ENCODE measurements at places on chromosomes 2 and 18.
A peak's percentile ranks its signal among the peaks of the same experiment; 100 is the strongest.

DNA sequence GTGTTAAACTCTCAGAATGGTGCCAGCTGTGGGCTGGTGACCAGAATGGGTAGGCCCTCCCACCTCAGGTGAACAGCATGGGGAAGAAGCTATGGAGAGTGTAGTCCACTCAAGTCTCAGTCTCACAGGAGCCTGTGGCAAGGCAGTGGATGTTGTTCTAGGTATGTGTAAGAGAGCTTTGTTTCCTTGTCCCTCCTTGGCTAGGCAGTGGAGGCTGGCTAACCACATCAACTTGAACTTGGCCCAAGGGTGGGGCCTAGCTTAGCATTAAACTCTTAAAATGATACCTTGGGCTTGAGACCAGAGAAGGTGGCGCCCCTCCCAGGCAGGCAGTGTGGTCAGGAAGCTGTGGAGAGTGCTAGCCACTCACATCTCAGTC, 53.2 kb upstream of the SLC4A10 start:
- no peak for DNase-seq

DNA sequence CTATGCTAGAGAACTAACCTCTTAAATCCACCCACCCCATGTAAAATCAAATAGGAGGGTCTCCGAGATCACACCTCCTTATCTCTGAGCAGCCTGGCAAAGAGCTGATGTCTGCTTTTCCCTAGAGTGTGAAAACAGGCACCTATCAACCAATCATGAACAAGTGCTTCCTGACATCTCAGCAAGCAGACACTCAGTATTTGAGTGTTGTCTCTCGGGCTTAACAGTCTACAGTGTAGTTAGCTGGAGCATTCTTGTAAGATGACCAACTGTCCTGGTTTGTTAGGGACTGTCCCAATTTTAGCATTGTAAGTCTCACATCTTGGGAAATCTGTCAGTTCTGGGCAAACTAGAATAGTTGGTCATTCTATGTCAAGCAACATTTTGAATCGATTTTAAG, 26.4 kb downstream of the MARCHF4 start:
- DNase-seq, result no peak

DNA sequence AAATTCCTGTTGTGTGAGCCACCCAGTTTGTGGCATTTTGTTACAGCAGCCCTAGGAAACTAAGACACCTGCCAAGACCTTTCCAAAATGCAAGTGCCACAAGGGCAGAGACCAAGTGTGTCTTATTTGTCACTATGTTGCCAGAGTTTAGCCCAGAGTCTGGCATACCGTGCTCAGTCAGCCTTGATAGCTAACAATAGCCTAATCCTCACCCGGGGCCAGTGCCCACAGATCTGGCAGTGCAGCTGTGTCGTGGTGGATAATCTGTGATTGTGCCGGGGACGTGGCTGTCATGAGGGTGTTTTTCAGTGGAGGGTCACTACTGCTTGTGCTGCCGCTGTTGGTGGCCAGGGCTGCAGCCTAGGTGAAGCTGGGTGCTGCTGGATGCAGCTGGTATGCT, 53.5 kb downstream of the MEP1B start:
- DNase-seq, result no peak

DNA sequence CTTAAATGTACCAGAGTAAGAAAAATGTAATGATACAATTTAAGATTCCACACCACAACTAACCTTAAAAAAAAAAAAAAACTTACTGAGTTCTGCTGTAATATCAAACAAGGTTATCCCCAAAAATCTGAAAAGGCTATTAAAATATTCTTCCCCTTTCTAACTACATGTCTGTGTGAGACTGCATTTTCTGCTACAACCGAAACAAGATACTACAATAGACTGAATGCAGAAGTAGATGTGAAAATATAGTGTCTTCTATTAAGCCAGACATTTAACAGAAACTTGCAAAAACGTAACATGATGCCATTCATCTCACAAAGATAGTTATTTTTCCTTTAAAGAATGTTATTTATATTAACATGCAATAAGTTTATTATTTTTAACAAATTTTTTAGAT, 16.2 kb downstream of the SS18 start:
- DNase-seq, result no peak

- no peak for DNase-seq
These were observed 33.3 kb downstream of the RAB31 start for GRCh38 chr18:9741406-9741792.

GRCh38 chr2:3343012-3343411, 34.6 kb downstream of the EIPR1 start:
- no peak for DNase-seq

DNA sequence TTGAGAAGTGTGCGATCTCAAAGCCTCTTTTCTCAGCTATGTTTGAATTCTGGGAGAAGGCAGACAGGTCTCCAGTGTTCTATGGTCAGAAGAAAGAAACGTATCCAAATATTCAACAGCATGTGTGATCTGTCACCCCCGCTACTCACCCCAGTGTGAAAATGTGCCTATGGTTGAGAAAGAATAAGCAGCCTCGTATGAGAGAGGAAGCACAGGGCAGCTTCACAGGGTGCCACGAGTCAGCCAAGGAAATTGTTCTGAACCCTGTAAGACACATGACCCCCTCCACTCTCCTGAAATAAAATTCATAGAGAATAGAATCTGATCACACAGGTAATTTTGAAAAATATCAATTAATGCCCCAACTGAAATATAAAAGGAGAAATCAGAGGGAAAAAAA, 8.0 kb upstream of the SF3B1 start:
- DNase-seq, result peak; percentile 42

DNA sequence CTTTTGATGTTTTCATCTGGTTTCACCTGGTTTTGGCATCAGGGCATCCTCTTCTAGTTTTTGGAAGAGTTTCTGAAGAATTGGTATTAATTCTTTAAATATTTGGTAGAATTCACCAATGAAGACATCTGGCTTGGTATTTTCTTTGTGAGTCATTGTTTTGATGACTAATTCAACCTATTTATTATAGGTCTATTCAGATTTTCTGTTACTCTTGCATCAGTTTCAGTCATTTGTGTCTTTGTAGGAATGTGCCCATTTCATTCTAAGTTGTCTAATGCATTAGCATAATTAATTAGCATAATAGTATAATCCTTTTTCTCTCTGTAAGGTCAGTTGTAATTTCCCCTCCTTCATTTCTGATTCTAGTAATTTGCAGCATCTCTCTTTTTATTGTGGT, 8.0 kb downstream of the GNLY start:
- DNase-seq, result no peak

DNA sequence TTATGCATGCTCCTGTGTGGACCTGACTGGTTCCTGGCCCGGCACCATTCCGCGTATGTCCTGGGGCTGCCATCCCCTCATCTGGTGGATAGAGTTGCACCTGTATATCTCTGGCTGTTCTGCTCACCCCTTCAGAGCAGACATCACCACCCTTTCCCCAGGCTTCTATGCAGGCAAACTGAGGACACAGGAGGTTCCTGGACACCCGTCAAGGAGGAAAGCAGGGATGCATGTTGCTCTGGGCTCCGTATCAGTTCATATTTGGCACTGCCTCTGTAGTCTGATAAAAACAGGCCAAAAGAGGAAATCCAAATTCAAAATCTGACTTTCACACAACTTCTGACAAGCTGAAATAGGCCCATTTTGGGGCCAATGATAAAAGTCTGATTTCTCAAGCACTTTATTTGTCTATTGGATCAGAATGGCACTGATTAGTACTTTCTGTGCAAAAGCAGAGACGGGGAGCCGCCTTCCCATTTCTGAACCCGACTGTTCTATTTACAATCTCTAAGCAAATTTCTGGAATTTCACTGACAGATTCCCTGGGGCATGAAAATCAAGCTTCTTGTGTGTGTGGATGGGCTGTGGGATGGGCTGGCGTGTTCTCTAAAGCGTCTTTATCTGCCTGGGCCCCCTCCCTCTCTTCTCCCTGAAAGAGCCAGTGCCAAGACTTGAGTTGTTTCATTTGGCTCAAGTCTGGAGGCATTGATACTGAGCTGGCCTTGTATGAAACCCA, 96.9 kb downstream of the SETBP1 start:
- no peak for DNase-seq

GRCh38 chr2:208077276-208077675, 47.0 kb downstream of the CRYGD start:
- DNase-seq, result no peak

DNA sequence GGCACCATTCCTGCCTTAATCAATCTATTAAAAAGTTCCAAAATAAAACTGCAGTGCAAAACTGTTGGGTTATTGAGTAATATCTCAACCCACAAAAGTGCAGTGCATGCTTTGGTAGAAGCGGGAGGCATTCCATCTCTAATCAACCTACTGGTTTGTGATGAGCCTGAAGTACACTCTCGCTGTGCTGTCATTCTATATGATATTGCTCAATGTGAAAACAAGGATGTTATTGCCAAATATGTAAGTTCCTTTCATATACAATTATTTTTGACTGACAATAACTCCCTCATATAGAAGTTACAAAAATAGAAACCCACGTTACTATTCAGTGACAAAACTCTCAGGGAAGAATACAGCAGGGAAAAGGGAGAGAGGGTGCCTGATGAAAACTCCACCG, 43.0 kb downstream of the OSGEPL1 start:
- peak; percentile 9 for DNase-seq

- no peak for DNase-seq
These were observed 25.1 kb downstream of the MARCHF7 start for GRCh38 chr2:159737292-159737916.

GRCh38 chr2:118814368-118814767, 33.1 kb downstream of the EN1 start:
- no peak for DNase-seq
